ENCODE measurements at places on chromosomes 2 and 18.

DNA sequence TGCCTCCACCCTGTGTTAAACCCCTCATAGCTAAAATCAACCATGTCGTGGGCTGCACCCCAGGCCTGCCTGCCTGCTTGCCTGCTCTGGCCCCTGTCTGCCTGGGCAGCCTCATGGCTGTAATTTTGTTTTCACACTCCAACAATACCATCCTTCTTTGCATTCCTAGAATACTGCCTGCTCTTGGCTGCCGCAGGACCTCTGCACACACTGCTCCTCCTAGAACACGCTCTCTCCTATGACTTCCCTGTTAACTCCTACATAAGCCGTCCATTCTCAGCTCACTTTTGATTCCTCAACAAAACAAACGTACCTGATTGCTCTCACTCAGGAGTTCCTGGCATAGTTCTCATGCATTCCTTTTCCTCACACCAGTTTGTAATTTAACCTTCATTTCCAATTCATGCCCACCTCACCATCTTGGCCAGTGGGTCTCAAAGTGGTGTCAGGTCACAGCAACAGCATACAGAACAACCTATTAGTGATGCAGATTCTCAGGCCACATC, 2.5 kb downstream of the UXS1 start:
- no peak for DNase-seq

DNA sequence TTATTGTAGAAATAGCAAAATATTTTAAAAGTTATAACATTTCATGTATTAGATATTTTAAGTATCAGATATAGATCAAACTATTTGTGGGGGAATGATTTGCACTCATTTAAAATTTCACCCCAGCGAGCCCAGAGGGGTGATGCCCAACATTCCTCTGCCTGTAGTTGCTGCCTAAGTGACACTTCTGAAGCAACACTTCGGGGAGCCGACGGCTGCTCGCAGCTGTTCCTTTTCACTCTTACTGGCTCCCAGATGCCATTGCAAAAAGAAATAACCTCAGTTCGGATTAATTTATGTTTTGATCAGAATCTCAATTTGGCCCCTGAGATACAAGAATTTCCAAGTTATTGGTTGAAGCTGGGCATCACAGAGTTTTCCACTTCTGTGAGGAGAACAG, 603.8 kb downstream of the PLCL1 start:
- DNase-seq: no peak

- DNase-seq: no peak
These were observed 151.8 kb downstream of the EHBP1 start for GRCh38 chr2:62857139-62857931.

- DNase-seq: no peak
These were observed 12.8 kb downstream of the IL18RAP start for GRCh38 chr2:102435741-102436140.
